ENCODE measurements at places on chromosomes 7 and 10.

DNA sequence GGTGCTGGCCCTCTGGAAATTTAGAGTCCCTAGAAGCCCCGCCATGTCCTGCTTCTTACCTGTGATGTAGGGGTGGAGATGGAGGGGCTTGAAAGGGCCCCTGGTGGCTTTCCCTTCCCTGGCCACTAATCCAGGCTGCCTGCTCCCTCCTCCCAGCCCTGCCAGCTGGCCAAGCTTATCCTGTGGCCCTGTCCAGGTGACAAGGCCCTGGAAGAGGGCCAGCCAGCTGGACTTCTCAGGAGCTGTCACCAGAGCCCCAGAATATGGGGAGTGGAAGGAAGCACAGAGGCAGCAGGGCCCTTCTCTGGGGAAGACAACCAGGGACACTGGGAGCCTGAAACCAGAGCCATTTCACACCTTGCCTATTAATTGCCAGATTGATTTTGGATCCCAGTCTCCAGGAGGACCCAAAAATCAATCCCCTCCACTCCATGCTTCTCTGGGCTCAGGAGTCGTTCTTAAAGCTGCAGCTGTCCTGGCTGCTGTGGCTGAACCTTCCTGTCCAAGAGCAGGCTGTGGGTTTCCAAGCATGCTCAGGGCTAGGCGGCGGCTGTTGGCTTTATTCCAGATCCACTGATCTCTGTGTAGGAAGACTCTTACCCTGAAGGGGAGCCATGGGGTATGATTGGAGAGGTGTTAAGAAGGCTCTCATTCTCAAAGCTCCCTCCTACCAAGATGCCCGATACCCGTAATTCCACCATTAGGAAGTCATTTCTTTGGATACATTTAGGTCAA is 52.6 kb upstream of the PCBD1 start:
- peak; percentile 66 for DNase-seq

- no peak for DNase-seq
Measured at GRCh38 chr7:138934861-138935260, 46.3 kb downstream of the KIAA1549 start.

GRCh38 chr10:23419655-23420329 is 19.1 kb upstream of the OTUD1 start:
- no peak for DNase-seq

- DNase-seq: no peak
Measured at GRCh38 chr10:85918371-85918770, 448.2 kb downstream of the GRID1 start.

GRCh38 chr10:60662917-60663614 is 115.2 kb upstream of the CDK1 start:
- no peak for DNase-seq

DNA sequence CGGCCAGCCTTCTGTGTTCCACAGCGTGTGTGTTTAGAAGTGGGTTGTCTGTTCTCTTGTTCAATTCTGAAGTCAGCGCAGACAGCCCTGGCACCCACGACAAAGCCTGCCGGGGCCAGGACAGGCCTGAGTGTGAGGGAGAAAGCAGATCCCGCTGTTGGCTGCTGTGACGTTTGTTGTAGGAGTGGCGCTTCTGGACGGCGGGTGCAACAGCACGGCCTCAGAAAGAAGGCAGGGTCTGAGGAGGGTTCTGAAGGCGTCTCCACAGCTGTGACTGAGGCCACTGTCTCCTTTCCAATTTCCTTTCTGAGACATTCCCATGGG is 76.2 kb downstream of the VIPR2 start:
- peak; percentile 71 for DNase-seq

GRCh38 chr7:21543528-21544302 is 876 bp downstream of the DNAH11 start:
- DNase-seq: no peak

DNA sequence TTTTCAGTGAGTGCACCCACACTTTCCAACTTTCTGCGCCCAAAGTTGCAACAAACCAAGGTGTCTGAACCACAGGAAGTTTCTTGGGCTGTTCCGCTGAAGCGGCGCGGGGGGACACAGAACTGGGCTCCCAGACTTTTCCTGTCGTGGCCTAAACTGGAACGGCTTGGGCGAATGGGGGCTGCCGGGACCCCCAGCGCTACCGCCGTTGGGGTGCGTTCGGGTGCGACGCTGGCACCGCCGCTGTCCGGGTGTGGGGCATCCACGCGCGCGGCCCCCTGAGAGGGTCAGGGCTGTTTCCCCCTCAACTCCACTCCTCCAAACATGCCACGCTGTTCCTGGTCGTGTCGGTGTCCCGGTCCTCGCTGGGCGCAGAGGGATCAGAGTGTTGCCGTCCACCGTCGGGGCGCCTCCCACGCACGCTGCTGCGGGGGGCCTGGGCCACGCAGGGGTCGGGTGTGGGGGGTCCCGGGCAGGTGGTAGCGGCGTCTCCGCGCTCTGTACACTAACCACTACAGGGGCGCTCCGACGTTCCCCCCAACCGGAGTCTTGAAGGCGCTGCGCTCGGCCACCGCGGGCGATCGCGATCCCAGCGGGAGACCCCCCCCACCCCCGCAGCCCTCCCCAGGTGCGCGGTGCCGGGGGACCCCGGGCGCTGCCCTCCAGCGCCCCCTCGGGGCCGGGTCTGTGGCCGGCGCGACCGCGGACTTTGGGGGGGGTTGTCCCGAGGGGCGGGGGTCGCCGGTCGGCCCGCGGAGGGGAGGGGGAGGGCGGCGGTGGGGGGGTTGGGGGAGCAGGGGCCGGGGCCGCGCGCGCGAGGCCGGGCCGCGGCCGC is 2.2 kb upstream of the CUX1 start:
- peak; percentile 47 for DNase-seq

GRCh38 chr10:127338399-127339110 is 142.2 kb upstream of the INSYN2A start:
- no peak for DNase-seq

DNA sequence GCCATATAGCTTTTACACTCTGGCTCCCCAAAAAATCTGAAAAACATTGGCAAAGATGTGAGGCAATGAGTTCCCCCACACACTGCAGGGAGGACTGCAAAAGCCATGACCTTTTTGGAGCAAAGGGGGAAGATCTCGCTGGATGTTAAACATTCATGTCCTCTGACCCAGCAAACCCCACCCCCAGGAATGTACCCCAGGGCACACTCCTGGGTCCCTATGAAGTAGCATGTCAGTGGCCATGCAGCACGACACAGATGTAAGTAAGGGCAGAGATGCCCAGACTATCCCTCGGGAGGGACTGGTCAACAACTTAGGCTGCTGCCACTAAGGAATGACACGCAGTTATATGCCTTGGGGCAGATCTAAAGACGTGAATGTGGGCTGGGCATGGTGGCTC is 100.6 kb downstream of the DLG5 start:
- DNase-seq: no peak

- DNase-seq: no peak
Measured at GRCh38 chr7:130181263-130181605, 24.0 kb downstream of the TMEM209 start.

GRCh38 chr7:4188651-4189050 is 493.4 kb upstream of the FOXK1 start:
- DNase-seq: no peak

DNA sequence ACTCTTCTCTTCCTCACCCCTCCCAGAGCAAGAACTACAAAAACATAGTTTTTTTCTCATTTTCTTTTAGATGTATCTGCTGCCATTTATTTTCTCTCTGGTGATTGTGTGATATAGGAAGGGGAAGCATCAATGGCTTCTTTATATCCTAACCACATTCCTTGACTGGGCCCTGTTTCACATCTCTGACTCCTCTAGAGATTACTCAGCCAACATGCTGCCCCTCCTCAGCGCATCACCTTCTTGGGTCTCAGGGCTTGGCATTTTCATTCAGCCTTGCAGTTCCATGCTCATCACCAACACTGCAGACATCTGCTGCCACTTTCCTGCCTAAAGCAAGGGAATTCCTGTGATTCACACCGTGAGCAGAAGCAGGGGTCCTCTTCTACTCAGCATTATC is 705.5 kb downstream of the AUTS2 start:
- no peak for DNase-seq
